ENCODE measurements at places on chromosomes 11 and 22.

GRCh38 chr22:47225931-47226633, 463.6 kb downstream of the TBC1D22A start:
- no peak for DNase-seq

DNA sequence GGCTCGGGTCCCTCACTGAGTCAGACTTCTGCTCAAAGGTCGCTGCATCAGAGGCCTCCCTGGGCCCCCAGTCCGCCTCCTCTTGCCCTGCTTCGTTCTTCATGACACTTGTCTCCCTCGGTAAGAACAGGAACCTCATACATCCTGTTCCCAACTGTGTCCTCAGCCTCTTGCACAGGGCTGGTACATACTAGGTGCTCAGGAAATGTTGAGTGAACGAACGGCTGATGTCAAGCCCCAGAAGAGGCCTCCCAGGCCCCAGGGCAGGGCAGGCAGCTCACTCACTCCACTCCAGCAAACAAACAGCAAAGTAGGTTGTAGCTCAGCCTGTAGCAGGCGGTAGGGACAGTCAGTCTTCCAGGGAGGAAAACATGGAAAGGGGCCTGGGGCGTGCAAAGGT, 17.2 kb downstream of the SYNGR1 start:
- DNase-seq: no peak

DNA sequence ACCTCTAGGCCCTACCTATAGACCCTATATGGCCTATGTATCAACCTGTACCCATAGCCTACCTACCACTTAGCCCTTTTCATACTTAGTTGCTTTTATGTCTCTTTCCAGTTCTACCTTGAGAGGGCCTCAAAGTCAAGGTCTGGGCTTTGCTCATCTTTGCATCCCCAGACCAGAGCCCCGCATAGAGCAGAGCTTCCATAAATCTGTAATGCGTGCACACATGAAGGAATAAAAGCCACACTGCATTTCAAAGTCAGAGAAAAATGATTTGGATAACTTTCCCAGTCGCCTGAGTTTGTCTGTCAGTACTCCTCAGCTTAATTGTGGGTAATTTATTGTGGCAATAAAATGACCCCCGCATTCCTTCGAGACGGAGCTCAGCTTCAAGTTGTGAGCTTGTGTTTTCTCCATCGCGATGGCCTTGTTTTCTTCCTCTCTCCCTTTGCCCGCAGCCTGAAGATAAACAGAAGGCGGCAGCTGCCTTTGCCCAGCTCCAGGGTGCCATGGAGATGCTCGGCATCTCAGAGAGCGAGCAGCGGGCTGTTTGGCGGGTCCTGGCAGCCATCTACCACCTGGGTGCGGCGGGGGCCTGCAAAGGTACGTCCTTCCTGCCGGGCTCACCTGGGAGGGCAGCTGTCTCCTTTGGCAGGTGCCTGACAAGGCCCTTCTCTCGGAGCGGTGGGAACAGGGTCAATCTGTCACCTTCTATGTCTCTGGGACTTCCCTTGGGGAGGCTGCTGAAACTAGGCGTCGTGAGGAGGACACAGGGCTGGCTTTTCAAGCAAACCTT, 55.7 kb downstream of the MYO18B start:
- DNase-seq: no peak

DNA sequence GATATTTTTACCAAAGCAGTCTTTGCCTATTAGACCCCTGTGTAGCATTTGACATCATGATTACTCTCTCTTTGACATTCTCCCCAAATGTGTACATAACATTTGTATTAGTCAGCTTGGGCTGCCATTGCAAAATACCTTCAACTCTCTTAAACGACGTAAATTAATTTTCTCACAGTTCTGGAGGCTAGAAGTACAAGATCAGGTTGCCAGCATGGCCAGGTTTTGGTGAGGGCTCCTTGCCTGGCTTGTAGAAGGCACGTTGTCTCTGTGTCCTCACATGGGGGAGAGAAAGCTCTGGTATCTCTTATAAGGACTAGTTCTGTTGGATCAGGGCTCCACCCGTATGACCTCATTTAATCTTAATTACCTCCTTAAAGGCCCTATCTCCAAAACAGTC, 12.3 kb upstream of the DLAT start:
- DNase-seq: peak; percentile 25

GRCh38 chr22:38850941-38851849, 7.4 kb upstream of the NPTXR start:
- DNase-seq: peak; percentile 64

GRCh38 chr11:44870615-44871176, 80.0 kb downstream of the TP53I11 start:
- DNase-seq: no peak

Data from bronchial epithelial cell (primary cell).